ENCODE measurements at places on chromosomes 4 and X.
A peak's percentile ranks its signal among the peaks of the same experiment; 100 is the strongest.

DNA sequence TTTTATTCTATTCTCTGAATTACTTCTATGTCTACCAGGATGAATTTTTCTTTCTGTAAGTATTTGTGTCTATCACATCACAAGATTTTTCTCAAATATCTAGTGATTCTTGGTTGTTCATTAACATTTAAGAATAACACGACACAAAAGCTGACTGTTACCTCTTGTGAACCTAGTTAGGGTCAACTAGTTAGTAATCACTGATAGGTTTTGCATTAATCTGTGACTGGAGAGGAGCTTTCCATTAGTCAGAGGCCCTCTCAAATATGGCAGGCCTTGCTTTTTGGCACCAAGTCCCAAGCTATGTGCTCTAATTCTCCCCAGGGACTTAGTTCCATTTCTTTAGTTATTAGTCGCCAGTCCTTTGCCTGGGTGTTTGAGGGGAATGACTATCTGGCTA, 259.2 kb downstream of the CFAP299 start:
- DNase-seq, result no peak

- no peak for DNase-seq
Observed at GRCh38 chr4:17717301-17717700, 64.1 kb downstream of the FAM184B start.

GRCh38 chr4:148574911-148575310, 132.7 kb upstream of the NR3C2 start:
- DNase-seq, result no peak

DNA sequence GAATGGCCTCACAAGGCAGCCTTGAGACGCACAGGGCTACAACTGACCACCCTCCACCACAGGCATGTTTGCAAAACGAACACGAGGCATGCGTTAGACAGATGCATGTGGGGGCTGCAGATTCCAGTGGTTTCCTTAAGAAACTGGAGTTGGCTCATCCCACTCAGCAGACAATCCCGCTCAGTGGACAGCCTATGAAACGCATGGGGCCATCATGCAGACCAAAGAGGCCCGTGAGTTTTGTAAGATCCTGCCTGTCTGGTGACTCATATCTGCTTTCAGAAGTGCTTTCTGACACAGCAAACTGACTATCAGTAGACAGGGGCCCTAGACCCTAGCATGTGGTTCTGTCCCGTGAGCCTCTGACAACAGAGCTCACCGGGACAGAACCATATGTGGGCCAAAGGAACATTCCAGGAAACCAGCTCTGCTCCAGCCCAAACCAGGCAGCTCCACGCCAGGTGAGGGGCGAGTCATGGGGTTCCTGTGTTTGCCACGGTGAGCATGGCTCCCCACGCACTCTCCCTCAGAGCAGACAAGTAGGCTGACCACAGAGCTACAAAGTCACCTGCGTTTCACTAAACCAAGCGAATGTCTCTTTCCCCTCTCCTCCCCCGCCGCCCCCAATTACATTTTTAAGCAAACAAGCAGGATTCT, 74.4 kb downstream of the MTMR1 start:
- no peak for DNase-seq

DNA sequence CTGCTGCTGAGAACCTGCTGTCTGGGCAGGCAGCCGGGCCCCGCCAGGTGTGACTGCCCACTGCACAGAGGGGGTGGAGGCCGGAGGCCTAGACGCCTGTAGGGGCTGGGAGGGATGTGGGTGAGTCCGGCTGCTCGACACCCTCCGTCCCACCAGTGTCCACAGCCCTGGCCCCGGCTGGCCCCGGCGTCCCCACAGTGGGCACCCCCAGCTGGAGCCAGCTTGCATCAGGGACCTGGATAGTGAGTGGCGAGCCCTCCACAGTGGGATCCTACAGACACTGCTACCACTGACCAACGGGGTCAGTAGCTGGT, 34.7 kb upstream of the SPON2 start:
- no peak for DNase-seq

DNA sequence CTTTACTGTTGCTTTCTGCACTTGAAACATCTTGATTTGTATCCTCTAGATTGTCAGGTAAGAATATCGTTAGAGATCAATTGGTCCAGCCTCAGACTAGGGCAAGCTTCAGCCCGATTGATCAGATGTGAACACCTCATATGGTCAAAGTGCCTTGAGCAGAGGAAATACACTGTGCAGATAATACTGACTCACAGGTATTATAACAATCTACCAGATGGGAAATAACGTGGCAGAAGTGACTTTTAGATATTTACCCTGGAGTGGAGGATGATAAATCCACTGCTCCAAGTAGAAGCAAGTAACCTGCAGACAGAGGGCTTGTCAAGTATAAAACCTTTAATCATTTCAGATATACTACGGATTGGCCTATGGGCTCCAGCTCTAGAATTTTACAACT, 17.9 kb downstream of the VEGFC start:
- no peak for DNase-seq

- DNase-seq, result no peak
Observed at GRCh38 chr4:8643986-8644385, 51.4 kb downstream of the CPZ start.

GRCh38 chrX:39862963-39863362, 234.8 kb downstream of the BCOR start:
- no peak for DNase-seq

DNA sequence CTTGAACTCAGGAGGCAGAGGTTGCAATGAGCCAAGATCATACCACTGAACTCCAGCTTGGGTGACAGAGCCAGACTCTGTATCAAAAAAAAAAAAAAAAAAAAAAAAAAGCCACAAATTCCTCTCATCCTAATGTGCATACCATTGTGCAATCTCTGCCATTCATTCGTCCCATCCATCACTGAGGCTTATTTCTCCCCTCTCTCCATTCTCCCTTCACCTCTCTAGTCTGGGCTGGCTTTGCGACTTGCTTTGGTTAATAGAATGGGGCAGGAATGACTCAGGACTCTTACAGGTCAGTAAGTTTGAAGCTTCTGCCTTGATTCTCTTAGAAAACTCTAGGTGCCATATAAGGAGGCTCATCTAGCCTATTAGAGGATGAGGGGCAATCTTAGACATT, 60.3 kb upstream of the DDX3X start:
- no peak for DNase-seq

DNA sequence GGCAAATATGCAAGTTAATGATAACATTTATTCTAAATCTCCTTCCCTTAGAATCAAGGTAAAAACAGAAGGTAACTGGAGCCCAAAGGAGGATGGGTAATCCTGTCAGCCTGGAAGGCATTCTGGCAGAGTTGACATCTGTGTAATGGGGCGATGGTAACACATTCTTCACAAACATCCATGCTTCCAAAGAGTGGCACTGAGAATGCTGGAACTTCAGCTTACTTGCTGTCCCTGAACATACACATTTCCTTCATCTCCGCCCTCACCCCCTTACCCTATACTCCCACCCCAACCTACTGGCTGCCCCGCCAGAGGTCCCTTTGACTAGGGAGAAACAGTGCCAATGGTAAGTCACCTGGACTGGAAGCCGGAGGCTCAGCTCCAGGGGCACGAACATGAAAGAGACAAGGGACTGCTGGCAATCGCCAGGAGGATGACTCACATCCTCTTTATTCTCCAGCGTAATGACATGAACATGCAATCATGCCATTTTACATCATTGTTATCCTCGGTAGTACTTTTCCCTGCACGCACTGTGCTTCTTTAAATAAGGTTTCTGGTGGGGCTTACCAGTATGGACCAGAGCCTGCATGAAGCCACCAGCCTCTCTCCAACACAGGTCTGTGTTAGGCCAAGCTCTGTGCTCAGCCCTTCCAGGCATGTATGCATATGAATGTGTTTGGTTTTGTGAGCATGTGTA, 694.2 kb upstream of the TENM3 start:
- DNase-seq, result no peak

DNA sequence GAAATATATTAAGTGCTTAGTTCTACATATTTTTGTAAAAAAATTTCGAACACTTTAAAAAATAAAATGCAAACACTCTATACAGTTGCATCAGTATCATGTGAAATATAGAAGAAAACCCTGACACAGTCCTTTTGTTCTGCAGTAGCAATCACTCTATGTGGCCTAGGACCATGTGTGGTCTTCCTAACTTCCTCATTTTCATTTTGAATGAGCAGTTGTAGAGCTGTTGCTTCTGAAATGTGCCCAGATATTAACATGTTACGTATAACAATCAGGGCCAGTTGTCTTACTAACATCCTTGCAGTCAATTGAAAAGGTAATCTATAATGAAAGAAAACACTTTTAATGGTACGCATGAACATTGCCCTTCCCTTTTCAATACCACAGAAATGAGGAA, 107.9 kb downstream of the ZNF827 start:
- DNase-seq, result no peak

DNA sequence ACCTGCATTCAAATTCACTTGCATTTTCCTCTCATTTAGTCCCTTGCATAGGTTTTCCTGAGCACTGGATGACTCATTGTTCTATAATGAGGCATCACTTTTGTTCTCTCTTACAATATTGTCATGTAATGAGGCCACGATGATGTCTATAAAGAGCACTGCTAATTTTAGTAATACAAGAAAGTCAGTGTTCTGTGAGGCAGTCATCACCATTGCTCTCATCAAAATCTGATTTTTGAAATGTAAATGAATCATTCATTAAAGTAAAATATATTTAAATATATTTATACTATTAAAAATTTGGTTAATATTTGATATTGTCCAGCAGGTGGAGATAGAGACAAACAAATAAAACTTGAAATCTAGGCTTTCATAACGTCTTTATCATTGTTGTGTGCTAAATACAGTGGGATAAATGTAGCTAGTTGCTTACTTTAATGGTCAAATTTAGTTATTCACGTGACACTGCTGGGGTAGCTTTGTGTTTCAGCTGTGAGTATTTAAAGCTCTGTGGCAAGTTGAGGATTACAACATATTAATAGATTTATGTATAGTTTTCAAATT, 15.4 kb downstream of the HMGB2 start:
- no peak for DNase-seq

DNA sequence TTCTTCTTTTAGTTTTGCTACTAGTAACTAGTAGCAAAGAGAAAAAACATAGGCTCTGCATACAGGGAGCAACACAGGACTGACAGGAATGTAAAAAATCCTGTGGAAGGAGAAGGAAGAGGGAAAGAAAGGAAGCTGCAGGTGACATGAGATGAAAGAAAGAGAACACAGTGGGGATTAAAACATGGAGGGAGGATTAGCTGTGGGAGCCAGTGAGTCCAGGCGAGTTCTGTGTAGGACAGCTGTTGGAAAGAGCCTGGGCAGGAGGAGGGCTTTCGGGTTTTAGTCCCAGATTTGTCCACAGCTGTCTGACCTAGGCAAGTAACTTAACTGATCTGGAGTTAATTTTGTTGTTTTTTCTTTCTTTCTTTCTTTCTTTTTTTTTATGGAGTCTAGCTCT, 21.6 kb downstream of the CCNG2 start:
- no peak for DNase-seq

GRCh38 chr4:113462286-113462685, 299.3 kb downstream of the CAMK2D start:
- no peak for DNase-seq

DNA sequence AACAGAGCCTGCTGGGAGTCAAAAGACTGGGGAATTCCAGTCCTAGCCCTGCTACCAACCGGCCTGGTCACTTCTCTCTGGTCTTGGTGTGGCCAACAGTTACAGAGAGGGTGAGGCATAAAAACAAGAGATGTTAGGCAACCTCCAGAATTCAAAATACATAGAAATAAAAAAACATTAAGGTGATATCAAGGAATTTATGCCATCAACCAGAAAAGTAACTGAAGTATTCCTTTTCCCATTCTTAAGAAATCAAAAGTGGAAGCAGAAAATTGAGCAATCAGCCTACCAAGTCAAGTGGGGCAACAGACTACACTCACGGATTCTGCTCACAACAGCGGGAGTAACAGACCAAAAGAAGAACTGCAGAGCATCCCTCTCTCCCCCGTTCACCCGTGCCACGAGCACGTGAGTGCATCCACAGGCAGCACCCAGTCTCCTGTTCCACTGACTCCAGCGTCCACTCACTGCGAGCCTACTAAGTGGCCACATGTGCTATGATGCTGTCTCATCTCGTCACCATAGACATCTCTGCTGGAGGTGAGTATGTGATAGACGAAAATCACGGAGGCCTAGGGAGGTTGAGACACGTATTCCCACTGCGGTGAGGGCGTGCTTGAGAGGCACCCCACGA, 29.3 kb downstream of the AFAP1 start:
- DNase-seq, result no peak

- DNase-seq, result peak; percentile 5
Observed at GRCh38 chr4:140372751-140373327, 607 bp upstream of the SCOC start.

DNA sequence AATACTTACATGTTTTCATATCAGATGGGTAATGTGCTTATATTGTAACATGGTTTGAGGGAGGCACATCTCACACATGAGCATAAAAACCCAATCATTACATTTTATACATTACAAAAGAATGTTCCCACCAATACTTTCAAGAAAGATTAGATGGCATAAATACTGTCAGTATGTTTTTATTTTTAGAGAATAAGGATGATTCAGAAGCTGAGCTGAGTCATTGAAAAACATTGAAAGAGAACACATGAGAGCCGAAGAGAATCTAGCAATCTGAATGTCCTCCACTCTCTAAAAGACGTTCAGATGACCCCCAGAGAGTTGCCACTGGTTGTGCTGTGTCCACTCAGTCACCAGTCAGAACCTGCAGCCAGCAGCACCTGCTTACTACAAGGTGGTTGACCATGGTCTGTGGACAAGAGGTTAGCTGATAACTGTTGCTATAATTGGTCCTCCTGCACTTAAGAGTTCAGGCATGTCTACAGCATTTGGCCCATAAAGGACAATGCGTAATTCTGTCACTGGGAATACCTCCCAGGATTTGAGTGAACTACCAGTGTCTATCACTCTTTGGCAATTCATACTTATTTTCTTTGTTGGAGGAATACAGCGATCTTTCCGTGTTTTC, 382.2 kb upstream of the IGFBP7 start:
- no peak for DNase-seq

GRCh38 chrX:14529290-14529989, at the start of gene GLRA2:
Gene GLRA2 (plus strand): TSS chrX:14529536. CDS start chrX:14530058, 522 bp downstream.
- no peak for DNase-seq

GRCh38 chr4:163194593-163194992, 27.9 kb upstream of the NAF1 start:
- DNase-seq, result no peak

DNA sequence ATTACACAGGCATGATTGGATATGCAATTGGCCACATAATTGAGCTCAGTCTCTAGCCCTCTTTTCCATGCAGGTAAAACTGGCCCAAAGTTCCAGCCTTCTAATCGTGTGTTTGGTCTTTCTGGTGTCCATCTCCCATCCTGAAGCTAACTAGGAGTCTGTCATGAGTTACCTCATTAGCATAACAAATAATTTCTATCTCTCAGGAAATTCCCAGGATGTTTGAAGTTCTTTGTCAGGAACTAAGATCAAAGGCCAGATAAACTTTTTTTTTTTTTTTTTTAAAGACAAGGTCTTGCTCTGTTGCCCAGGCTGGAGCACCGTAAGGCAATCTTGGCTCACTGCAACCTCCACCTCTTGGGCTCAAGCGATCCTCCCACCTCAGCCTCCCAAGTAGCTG, 15.8 kb downstream of the ATXN3L start:
- DNase-seq, result no peak

GRCh38 chr4:85806334-85806733, 331.4 kb downstream of the ARHGAP24 start:
- DNase-seq, result no peak

Measured in stimulated activated CD4-positive, alpha-beta T cell treated with anti-CD3 and anti-CD28 coated beads, Interleukin-1b, Interleukin-23, amount 100 ng/mL, for 4 hours (primary cell).